ENCODE measurements at places on chromosomes 4 and X.

GRCh38 chr4:45971108-45971507, 152.7 kb downstream of the GABRG1 start:
- no peak for DNase-seq

DNA sequence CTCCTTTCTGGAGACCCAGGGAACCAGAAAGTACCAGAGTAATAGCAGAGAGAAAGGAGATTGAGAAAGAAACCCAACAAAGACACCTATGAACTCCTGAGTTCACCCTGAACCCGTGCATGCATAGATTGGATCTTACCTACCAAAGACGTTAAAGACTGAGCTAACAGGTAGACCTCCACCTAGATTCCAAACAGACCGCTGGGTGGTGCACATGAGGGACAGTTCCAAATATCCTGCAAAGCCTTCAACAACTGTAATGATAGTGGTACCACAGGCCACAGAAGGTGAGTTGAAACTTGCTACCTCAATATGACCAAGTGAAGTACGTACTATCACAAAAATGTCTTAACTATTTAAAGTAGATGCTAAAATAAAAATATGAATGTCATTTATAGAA, 34.0 kb upstream of the NR0B1 start:
- no peak for DNase-seq

GRCh38 chr4:5712517-5712916, 1.5 kb downstream of the EVC start:
- DNase-seq = no peak

GRCh38 chrX:114580336-114580735, 3.5 kb upstream of the HTR2C start:
- no peak for DNase-seq

DNA sequence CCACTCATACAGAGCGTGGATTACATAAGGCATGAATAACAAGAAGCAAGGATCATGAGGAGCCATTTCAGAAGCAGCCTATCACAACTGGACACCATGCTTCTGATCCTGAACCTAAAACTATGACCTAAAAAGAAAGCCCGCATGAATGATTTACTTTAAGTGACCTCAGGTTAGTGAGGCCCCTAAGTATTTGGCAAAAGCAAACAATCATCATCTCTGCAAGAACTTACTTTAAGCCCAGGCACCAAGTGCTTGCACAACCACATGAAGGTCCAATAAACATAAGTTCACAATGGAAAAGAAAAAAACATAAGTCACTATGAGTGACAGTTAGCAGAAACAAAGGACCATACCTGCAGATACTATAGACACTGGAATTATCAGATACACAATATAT, 7.9 kb upstream of the MBTPS2 start:
- no peak for DNase-seq

DNA sequence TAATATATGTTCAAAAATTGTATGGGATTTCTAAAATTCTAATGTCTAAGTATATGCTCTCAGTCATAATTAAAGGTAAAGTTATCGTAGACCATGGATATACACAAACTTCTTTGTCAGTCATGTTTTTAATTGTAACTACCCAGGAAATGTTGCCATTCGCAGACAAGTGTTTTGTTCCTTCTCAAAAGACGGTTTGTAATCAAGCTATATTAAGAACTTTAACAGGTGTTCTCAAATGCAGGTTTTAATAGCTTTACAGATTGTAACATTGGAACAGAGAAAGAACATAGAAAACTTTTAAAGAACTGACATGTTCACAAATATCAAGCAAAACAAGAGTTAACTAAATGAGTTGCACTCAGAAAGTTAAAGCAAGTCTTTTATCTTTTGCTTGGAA, 58.9 kb downstream of the KDM5C start:
- no peak for DNase-seq

DNA sequence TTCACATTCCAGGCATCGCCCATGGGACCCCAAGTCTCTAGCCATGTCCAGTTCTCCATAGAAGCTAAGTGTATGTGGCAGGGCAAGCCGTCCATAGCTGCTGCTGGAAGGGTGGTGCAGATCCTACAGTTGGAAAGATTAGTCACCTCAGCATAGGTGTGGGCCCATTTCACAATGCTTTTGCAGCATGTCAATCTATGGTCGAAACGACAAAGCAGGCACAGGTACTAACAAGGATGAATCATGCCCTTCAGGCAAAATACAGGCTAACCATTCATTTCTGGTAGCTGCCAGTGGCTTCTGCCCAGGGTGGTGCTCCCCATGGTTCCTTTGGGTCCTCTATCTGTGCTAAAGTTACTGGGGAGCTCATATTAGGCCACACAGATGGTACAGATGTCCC, 225.2 kb downstream of the ADGRL3 start:
- no peak for DNase-seq

GRCh38 chrX:54922547-54922946, 1.9 kb downstream of the TRO start:
- no peak for DNase-seq

- no peak for DNase-seq
Measured at GRCh38 chr4:98663226-98664006, 5.0 kb upstream of the TSPAN5 start.

- DNase-seq = no peak
Measured at GRCh38 chr4:114087596-114088230, 108.3 kb upstream of the ARSJ start.

Data from naive thymus-derived CD4-positive, alpha-beta T cell (primary cell).